NB4 (cell line): ENCODE measurements at places on chromosomes 4 and X.

DNA sequence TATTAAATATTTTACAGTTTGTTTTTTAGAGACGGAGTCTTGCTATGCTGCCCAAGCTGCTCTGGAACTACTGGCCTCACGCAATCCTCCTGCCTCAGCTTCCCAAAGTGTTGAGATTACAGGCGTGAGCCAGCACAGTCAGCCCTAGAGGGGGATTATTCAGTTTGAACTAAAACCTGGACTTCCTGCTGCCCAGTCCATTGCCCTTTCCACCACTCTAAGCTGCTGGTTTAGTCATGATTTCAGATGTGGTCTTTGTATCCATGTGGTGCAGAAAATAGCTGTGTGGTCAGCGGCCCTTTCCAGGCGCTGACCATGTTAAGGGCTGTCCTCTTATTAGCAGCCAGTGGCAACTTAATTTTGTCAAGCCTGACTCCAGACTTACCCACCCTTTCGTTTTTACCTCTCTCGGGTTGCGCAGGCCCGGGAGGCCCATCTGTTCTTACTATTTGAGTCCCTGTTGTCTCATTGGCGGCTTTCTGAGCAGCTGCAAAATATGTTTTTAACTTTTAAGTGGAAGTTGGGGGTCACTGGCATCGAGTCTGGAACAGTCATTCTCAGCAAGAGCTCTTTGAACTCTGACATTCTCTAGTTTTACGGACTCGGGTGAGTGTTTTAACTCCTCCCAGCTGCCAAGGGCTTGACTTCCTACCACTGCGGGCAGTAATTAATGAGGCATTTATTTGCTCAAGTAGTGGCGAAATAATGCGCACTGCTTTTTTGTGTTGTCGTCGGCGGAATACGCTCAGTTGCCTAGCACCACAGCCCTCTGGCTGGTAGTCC lies 773 bp upstream of the VMA21 start:
- DNase-seq = peak; percentile 71

- DNase-seq = no peak
These were observed 1138.7 kb upstream of the PCDH7 start for GRCh38 chr4:29581457-29581856.

DNA sequence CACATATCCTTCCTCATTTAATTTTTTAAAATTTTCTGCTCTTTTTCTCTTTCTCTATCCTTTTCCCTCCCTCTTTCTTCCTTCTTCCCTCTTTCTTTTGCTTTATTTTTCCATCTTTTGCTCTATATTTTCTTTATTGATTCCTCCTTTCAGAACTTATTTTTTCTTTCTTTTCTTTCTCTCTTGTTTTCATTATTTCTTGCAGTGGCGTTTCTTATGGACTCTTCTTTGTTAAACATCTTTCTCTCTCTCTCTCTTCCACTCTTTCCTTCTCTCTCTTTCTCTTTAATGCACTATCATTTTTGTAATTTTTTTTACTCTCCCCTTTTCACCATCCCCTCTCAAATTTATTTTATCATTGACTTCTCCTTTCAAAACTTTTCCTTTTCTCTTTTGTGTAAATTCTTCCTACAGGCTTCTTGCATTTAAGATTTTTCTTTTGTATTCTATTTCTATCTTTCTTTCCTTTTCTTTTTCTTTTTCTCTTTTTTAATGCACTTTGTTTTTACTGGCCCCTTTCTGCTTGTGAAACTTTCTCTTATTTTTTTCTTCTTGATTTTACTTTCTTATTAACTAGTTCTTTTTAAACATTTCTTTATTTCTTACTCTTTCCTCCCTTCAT lies 97.0 kb downstream of the RBMX2 start:
- DNase-seq = no peak

GRCh38 chr4:176767183-176767582 lies 25.5 kb downstream of the VEGFC start:
- no peak for DNase-seq

GRCh38 chrX:139179592-139179991 lies 350.9 kb upstream of the F9 start:
- DNase-seq = no peak

DNA sequence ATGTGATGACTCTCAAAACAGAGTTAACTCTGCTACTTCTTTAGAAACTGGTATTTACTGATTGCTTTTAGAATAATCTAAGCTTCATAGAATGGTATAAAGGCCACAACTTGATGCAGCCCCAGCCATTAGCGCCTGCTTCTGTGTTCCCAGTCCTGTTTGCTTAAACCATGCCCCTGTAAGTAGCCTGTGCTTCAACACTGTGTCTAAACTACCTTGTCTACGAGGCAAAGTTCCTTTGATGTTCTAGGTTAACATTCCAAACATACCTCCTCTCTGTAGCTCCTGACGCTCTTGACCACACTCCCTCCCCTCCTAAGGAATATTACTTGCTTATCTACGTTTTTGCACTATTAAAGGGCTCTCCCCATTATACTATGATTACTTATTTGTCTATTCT lies 352.5 kb upstream of the ADGRL3 start:
- no peak for DNase-seq

GRCh38 chr4:138910914-138911336 lies 104.7 kb upstream of the NOCT start:
- no peak for DNase-seq

GRCh38 chr4:91681544-91681943 lies 622.2 kb upstream of the GRID2 start:
- DNase-seq = no peak

GRCh38 chr4:129429581-129430320 lies 333.8 kb downstream of the C4orf33 start:
- DNase-seq = no peak

DNA sequence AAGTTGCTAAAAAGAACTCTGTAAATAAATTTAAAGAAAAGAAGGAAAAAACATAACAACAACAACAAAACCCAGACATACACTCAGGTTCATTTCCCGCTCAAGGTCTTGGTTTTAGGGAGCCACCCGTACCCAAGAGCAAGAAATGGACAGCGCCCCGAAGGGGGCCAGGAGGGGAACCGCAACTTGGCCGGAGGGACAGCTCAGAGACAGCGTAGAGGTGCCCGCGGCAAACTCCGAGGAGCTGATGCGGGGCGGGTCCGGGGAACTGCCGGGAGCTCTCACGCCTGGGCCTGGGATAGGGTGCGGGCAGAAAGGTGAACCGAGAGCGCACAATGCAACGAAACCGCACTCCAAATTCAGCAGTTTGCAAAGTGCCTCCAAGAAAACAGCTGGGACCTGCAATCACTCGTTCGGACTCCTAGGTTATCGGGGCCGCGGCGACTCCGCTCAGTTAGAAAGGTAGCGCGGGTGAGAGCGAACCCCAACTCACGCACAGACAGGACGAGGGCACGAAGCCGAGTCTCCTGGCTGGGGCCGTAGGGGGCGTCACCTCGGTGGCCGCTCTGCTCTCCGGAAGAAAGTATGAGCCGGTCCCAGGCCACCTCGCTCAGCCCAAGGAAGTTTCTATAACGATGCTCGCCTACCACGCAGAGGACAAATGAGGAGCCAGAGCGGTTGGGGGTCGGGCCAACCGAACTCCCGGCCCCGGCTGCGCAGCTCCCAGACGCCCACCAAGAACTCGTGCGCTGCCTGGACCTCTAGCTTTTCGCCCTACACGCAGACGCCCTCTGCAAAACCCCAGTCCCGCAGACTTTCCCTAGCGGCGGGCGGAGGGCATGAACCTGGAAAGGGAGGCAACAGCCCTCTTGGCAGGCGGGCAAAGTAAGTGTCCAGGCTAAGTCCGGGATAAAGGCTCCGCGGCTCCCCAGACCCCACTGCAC lies 1.4 kb downstream of the NDNF start:
- DNase-seq = no peak

DNA sequence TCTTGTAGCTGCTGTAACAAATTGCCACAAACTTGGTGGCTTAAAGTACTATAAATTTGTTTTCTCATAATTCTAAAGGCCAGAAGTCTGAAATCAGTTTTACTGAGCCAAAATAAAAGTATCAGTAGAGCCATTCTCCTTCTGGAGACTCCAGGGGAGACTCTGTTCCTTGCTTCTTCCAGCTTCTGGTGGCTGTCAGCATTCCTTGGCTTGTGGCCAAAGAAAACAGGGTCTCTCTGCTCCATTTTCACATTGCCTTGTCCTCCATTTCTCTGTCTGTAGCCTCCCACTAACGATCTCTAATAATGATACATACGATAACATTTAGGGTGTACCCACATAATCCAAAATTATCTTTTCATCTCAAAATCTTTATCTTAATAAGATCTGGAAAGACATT lies 200.4 kb downstream of the MAB21L2 start:
- DNase-seq = no peak

DNA sequence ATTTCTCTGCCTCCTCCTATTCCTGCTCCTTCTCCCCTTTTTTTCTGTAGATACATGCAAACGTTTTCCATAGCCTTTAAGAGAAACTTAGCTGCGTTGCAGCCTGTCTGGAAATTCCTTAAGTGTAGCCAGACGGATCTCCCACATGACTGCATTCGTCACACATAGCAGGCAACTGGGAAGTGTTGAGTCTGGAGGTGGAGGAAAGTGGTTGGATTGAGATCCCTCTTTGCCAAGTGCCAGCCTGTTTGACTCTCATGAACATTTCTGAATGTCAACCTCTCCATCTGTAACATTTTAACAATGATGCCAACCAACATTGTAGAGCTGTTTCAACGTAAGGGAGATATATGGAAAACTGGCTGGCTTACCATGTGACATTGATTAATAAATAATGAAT lies 45.1 kb upstream of the FAM9A start:
- DNase-seq = no peak

DNA sequence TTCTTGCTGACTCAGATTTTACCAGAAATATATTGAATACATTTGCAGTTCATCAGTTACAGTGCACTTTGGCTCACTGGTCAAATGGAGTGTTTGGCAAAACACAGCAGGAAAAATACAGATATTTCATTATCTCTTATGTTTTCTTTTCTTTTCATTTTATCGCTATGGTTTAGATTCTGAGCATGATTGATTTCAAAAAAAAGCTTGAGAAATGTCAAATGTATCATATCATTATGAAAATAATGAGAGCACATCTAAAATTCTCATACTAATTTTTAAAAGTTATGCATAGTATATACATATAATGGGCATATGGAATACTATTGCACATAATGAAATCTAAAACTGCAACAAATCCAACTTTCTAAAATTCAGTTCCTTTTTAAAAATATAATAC lies 593.8 kb upstream of the PCDH7 start:
- DNase-seq = no peak

- DNase-seq = no peak
These were observed 164.1 kb downstream of the PPP3CA start for GRCh38 chr4:101183221-101183620.
